ENCODE measurements at places on chromosomes 11 and 22.

DNA sequence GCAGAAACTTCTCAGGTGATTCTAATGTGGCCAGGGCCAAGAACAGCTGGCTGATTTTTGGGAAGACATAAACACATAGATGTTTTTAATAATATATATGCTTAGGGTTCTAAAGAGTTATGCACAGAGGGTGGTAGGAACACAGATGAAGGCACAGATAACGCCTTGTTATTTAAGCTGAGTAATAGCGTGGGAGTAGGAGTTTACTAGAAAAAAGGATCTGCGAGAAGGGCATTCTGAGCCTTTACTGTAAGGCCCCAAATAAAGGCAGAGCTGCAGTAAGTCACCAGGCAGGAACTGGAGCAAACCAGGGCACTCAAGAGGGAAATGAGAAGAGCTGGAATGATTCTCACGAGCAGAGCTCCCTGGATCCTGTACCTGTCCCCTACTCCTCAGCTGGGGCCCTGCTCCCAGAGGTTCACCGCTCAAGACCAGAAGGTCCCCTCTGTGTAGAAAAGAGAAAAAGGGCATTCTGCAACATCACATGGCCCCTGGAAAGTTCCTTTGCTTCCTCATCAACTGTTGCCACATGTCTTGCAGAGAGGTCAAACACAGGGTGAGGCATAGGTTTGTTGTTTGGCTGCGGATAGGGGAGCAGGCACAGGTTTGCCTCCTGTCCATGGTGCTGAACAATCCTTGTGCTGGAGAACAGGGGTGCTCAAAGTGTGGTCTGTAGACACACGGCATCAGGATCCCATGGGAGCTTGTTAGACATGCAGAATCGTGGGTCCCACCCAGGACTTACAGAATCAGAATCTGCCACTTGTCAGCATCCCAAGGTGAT, 125.7 kb downstream of the TENM4 start:
- DNase-seq: no peak

DNA sequence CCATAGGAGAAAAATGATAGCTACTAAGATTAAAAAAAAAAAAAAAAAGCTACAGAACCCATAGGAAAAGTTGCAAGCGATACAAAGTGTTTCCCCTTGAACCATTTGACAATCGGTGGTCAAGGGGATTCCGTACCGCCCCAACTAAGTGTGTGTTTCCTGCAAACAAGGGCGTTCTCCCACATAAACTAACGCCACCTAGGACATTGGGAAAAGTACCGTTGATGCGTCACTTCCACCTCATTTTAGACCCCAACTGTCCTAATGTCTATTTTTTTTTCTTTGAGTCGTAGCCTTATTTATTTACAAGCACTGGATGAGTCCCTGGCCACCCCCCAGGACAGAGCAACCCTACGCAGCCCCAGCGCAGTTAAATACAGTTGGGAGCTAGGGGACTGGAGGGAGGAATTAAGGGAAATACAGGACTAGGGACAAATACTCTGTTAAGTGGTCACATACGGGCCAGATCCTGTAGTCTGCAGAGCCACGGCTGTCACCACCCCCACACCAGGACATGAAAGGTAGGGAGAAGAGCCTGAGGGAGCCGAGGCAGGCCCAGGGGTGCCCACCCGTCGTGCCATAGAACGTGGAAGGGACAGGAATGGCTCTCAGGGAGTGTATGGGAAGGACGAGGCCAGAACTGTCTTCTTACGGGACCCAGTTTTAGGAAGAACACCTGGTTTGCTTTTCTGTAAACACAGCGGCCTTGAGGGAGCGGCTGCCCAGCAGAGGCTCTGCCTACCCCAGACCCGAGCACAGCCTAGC, 19.0 kb downstream of the EIF1AD start:
- no peak for DNase-seq

GRCh38 chr11:72426103-72426757, 8.1 kb downstream of the CLPB start:
- DNase-seq: no peak

DNA sequence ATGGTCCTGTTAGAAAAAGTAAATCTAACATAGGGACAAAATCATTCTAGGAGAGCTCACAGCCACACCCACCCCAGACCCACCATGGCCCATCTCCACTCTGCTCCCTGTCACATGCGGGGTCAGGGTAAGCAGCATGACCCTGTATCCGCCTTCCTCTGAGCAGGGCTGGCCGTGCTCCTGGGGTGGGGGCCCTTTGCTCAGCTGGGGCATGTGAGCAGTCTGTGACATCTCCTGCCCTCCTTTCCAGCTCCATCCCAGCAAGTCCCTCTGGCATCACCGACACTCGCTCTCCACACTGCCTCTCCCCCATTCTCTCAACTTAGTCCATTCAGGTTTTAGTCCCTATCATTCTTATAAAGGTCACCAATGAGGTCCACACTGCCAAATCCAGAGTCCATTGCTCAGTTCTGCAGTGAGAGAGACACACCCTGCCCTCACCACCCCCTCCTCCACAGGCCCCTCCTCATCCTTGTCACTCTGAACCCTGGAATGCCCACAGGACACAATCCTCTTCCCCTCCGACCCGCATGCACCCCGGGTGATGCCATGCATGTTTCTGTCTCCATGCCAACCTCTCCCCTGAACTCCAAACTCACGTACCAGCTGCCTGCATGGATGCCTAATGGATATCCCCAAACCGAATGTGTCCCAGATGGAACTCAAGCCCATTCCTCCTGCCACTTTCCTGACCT, 65.1 kb upstream of the PITPNB start:
- no peak for DNase-seq

DNA sequence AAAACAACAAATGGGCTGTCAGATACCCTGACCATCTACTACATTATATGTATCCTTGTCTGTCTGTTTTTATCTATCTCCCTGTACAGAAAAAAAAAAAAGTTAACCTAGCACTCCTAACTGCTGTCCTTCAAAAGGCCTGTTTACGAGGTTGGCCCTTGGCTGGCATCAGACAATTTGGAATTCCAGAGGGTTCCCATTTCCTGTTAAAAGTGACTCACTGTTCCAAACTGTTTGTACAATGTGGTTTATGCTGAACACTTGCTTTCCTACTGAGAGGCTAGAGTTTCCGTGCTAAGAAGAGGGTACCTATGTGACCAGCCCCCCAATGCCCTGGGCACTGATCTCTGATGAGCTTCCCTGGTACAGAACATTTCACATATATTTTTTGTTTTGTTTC, 65.9 kb upstream of the HMGXB4 start:
- DNase-seq: no peak

GRCh38 chr22:47805394-47805935, 1043.0 kb downstream of the TBC1D22A start:
- DNase-seq: no peak

- DNase-seq: no peak
Measured at GRCh38 chr11:31780078-31780477, 31.0 kb downstream of the PAX6 start.

- no peak for DNase-seq
Measured at GRCh38 chr11:96680211-96681018, 290.6 kb downstream of the JRKL start.

DNA sequence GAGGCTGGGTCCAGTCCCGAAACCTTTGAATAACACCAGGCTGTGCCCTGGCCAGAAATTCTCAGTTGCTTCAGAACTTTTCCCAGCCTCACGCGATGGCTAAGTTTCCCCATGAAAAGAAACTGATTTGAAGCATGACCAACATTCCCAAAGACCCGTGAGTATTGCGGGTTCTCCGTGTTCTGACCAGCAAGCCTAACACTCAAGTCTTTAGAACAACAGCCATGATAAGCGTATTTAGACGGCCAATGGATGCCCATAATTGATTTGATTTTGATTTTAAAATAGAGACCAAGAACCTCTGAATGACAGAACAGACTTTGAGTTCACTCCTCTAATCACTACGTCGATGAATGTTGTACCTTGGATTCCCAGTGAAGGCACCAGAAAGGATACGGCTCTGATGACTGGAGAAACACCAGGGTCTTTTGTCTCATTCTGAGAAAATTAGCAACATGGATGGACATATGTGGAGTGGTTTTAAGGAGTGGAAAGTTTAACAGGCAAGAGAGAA, 43.9 kb downstream of the ZNF280B start:
- no peak for DNase-seq

DNA sequence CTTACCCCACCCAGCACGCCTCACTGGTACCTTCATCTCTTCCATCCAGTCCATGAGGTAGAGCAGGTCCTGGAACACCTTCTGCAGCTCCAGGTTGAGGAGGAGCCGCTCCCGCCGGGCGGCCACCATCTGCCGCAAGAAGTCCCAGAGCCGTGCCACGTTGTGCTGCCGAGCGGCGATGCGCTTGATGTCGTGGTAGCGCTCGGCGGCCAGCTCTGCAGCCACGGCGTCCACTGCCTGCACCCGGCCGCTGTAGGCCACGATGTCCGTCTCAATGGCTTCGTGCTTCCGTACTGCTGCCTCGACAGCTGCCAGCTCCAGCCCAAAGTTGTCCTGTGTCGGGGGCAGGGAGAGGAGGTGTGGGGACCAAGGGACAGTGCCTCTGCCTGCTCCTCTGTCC, 21.5 kb downstream of the SPTBN2 start:
- DNase-seq: no peak

DNA sequence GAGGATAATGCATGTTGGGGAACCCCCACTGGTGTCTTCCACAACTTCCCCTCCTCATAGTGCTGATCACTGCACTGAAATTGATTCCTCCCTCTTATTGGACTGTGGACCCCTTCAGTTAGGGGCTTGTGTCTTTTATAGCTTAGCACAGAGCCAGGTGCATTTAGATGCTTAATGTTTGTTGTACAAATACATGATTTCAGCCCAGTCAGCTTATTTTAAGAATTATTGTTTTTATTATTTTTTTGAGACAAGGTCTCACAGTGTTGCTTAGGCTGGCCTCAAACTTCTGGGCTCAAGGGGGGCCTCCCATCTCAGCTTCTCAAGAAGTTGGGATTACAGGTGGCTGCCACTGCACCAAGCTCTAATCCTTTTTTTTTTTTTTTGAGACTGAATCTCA, 8.2 kb downstream of the THY1 start:
- no peak for DNase-seq

DNA sequence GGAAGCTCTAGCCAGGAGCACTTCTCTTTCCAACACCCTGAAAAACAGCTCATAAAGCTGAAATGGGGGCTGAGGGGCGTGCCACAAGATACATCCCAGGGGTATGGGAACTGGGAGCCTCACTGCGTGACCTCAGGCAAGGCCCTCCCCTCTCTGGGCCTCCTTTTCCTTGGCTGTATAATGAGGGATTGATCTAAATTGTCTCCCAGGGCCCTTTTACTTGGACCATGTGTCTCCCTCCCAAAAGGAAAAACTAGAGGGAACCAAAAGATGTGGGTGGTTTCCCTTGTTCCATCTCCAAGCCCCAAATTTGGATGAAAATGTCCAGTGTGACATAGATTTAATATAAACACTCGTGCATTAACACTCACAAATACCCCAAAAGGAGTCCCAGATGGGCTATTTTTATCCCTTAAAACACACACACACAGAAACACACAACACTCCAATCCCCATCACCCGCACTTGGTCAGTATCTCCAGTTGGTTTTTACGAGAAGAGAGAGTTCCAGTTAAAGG, 25.9 kb upstream of the SMTN start:
- DNase-seq: no peak

DNA sequence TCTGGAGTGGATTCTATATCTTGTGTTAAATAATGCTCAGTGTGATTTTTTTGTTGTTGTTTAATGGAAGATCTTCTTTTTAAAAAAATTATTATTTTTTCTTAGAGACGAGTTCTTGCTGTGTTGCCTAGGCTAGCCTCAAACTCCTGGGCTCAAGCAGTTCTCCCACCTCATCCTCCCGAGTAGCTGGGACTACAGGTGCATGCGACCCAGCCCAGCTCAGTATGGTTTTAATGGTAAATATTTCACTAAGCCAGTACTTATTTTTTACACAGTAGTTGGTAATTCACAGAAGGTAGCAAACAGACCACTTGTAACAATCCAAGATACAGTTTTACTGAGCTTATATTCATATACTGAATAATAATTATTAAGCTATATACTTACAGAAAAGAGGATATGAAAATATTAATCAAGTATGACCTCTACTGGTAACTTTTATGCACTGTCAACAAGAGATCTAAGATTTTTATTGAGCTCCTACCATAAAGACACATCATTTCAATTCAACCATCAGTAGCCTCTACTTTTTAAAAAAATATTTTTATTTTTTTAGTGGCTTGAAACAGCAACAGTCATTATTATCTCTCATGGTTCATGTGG, 6.1 kb upstream of the CD59 start:
- no peak for DNase-seq

DNA sequence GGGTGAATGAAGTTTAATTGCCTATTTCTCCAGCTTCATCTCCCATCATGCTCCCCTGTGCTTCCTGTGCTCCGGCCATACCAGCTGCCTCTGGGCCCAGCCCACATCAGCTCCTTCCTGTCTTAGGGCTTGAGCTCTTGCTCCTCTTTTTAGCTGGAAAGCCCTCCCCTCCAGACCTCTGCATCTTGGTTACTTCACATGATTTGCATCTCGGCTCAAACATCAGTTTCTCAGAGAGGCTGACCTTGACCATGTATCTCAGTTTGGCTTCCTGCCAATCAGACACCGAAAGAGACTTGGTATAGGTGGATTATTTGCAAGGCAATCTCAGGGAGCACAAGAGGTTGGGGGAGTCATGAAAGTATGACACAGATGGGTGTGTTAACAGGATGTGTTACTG, 73.2 kb upstream of the TIMP3 start:
- no peak for DNase-seq

GRCh38 chr11:94504689-94505293, 7.5 kb upstream of the C11orf97 start:
- DNase-seq: no peak

GRCh38 chr22:46777609-46777970, 15.1 kb downstream of the TBC1D22A start:
- DNase-seq: peak; percentile 47

- no peak for DNase-seq
Measured at GRCh38 chr22:35363566-35364086, 17.3 kb upstream of the HMOX1 start.

- DNase-seq: no peak
Measured at GRCh38 chr22:44164031-44164430, 16.7 kb upstream of the PARVG start.

GRCh38 chr22:45917146-45917545, 59.8 kb downstream of the WNT7B start:
- DNase-seq: no peak

- DNase-seq: no peak
Measured at GRCh38 chr11:31786996-31787685, 24.0 kb downstream of the PAX6 start.

DNA sequence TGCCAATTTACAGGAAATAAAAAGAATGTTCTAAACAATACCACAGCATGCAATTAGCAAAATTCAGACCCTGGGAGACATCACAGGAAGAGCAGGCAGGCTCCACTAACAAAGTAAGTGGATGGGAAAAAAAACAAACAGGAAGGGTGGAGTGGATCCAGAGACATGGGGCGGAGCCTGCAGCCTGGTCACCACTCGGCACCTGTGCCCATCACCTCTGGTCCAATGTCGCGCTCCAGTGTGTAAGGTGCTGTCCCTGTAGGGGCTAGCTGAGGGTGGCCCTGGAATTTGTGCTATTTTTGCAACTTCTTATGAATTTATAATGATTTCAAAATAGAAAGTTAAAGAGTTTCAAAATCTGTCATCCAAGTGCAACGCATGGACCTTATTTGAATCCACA, 11.0 kb upstream of the MOB2 start:
- no peak for DNase-seq

Data from activated naive CD4-positive, alpha-beta T cell (primary cell).